HCEC 1CT (cell line): ENCODE measurements at places on chromosomes 11 and 22.

- DNase-seq: peak; percentile 94
Observed at GRCh38 chr11:129960216-129961214, 42.1 kb downstream of the PRDM10 start.

DNA sequence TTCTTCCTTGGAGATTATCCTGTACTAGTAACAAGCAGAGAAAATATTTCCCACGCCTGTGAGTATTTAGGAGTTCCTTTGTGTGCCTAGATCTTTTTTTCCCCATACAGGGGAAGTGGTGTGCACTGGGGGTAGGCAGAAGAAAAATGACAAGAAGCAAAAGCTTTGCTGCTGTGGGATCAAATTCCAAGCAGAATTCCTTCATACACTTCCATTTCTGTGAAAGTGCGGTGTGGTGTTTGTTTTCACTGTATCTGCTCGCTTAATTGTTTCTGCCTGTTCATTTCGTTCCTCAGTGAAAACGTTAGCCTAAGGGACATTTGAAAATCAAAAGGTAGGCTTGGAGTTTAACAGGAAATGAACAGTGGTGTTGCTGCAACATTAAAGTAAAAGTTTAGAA, 47.9 kb downstream of the BLID start:
- no peak for DNase-seq

DNA sequence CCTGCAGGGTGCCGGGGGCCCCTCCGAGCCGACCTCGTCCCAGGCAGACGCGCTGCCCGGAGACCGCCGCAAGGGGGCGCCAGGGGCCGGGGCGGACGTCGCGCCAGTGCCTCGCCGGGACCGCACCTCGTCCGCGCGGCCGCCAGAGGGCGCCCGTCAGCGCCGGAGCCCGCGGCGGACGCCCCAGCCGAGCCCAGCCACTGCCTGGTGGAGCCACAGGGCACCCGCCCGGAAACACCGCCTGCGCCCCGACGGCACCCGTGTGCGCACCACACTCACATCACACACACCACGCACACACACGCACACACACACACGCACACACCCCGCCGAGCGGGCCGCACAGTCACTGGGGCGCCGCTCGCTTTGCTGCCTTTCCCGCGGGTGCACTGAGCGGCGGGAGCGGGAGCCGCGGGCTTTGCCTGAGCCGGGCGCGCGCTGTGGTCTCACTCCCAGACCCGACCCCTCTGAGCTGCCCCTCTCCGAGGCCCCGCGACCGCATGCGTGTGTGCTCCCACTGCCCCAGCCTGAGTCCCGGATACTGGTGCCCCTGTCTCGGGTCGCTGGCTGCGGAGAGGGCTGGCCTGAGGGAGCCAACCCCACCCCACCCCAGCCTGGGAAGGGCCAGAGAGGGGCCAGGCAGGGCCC, 449.3 kb downstream of the OPCML start:
- no peak for DNase-seq

- DNase-seq: no peak
Observed at GRCh38 chr11:44615041-44615755, 49.7 kb downstream of the CD82 start.

DNA sequence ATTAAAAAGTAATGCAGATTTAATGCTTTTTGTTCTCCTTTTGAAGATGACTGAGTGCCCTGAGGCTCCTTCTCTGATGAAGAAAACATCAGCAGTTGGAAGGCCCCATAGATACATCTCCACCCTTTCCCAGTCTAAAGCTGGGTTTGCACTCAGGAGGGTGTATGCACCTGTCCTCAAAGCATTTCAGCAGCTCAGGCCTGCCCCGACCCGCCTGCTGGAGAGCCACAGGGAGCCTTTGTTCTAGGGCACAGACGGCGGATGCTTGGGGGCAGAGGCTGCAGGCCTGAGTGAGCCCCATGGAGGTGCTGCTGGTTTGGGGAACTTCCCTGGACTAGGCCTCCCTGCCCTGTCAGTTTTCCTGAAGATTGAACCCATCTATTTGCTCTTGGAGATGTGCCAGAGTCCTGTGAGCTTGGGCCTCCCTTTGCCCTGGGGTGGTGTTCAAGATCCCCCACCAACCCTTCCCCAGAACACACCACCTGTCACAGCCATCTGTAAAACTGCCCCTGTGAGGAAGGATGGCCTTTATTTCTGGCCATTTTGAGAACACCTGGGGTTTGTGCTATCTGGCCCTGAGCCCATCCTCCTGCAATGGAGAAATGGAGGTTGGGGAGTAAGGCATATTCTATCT, 160.0 kb downstream of the NAV2 start:
- no peak for DNase-seq

DNA sequence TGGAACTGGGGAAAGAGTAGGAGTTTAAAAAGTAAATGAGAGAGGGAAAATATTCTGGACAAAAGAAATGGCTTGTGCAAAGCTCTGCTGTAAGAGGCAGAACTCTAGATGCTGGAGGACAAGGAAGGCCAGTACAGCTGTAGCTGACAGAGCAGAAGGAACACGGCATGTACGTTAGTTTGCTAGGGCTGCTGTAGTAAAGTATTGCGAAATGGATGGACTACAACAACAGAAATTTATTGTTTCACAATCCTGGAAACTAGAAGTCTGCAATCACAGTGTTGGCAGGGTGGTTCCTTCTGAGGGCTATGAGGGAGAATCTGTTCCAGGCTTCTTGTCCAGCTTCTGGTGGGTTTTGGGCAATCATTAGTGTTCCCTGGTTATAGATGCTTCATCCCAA, 454.4 kb downstream of the NTM start:
- peak; percentile 75 for DNase-seq

- DNase-seq: no peak
Observed at GRCh38 chr11:62445314-62445740, 26.5 kb downstream of the SCGB1A1 start.

- no peak for DNase-seq
Observed at GRCh38 chr11:85854212-85854556, 999 bp upstream of the CCDC83 start.

DNA sequence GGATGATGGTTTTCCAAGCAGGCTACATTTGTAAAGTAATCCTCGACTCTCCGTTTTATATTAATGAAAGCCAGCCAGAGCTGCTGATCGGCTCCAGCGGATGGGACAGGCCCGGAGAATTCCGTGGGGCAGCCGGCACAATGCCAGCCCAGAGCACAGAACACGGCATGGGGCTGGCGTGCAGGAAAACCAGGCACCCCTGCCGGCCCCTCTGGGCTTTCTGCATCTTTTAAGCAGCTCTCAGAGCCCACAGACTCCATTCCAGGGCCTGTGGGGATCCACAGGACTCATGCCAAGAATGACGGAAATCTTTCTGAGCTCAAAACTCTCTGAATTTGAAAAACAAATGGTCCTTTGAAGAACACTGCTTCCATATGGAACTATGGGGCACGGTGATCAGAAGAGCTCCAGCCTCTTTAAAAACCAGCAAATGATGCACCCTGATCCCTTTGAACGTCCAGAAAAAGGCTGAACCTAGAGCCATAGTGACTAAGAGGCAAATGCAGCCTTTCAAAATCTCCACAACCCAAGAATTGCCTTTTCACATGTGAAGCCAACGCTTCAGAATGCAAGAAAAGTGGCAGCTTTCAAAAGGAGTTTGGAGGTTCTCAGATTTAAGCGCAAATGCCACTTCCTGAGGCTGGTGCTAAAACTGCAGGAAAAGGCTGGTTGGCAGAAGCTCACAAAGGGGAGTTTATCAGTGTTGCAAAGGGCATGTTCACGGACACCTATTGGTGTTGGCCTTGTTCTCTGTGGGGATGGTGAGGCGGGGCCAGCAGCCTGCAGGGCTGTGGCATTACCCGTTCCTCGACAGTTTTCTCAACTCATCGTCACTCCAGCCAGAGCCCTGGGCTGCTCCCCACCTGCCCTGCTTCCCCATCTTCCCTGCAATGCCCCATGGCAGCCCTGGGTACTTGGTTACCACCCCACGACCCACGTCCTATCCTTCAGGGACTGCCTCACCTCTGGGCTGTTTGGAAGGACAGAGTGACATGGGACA, 212.5 kb downstream of the CTTN start:
- no peak for DNase-seq

DNA sequence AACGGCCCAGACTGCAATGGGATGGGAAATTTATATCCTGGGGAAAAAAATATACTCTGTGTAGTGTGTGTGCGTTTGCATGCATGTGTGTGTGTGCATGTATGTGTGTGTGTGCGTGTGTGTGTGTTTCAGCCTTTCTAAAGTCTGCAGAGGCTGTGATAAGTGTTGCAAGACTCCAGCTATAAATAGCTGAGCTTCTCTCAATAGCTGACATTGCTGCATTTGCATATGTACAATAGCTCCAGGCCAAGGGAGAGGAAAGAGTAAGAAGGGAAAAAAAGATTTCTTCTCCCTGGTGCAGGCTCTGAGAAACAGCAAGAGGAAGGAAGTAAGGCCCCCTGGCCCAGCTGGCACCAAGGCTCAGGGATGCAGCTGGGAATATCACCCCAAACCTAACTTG, 483.0 kb downstream of the MN1 start:
- DNase-seq: no peak

DNA sequence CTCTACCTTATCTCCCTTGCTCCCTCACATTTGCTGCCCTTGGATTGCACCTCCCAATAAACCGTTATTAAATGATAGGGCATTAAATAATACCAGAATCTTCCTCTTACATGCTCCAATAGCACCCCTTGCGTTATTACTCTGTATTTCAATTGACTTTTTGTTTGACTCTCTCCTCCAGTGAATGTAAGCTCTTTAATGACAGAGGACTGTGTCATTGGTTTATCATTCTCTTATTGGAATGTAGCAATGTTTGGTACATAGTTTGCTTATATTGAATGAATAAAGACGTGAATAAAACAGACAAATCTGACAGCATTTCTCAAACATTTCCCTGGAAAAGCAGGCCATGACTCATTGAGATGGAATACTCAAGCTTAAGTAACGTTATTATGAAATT, 8.7 kb upstream of the MPEG1 start:
- DNase-seq: peak; percentile 95

DNA sequence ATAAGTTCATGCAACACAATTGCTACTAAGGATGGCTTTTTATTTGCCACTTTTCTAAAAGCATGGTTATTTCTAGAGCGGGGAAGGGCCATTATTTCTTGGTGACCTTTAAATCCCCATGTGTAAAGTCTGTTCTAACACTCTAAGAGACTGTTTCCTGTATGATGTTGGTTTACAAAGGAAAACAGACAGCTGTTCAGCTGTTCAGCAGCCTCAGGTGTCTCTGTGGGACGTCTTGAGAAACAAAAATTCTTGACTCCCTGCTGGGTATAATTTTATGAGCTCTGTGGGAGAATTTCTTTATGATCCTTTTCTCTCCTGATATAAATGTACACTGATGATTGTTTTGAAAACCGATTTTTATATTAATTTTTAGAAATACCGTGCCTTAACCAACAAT, 13.9 kb downstream of the MUC15 start:
- no peak for DNase-seq

GRCh38 chr22:20426259-20426615, 11.4 kb downstream of the SCARF2 start:
- DNase-seq: no peak

GRCh38 chr11:76253416-76253815, 47.1 kb upstream of the WNT11 start:
- DNase-seq: no peak

DNA sequence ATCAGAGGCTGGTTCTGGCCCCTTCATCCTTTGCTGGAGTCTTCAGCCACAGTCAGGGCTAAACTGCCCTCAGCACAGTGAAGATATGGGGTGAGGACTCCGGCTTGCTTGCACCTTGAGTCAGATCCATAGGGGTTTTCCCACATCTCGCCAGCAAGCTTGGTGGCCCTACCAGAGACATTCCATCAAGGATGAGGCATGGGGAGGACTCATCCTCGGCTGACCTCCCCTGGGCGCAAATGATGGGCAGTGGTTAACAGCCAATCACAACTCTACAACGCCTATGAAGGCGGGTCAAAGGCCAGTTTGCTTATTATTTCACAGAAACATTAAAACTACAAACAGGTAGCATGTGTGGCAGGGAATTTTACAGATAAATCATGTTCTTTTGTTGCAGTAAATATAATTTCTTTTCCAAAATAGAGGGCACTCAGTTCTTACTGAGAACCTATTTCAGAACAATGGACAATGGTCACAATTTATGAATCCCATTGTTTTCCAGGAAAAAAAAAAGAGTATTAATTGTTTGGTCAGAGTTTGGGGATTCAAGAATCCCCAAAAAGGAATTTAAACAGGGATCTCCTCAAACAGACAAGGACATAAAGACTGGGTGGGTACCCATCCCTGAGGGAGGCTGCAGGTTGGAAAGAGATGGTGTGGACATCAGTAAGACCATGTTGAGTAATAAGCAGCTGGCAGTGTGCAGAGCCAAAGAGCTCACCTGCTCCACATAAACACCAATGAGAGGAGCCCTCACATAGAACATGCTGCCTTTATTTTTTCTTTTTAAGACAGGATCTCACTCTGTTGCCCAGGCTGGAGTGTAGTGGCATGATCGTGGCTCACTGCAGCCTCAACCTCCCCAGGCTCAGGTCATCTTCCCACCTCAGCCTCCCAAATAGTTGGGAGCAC, 14.8 kb downstream of the PLAAT3 start:
- peak; percentile 66 for DNase-seq

GRCh38 chr22:32130464-32130863, 28.6 kb downstream of the C22orf42 start:
- no peak for DNase-seq

- DNase-seq: no peak
Observed at GRCh38 chr22:34111210-34111824, 191.0 kb upstream of the LARGE1 start.

DNA sequence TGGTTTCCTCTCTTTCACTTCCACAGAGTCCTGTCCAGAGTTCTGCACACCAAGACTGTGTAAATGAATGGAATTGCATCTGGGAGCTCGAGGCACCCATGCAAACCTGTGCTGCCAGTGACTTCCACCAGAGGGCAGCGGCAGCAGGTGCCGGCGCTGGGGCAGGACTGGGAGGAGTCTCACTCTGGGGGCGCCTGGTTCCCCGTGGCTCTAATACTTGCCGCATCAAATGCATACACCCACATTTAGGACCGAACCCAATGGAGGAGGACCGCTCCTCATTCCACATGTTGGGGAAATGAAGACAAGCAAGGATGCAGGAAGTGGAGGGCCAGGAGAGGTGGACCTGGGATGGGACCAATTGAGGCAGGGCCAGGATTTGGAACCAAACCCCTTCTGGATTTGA, 1.1 kb upstream of the CD6 start:
- peak; percentile 22 for DNase-seq

GRCh38 chr11:88359541-88359940, 22.0 kb upstream of the CTSC start:
- DNase-seq: no peak
